Activated CD4-positive, alpha-beta T cell treated with anti-CD3 and anti-CD28 coated beads, Interleukin-2, amount 50 U/mL, for 24 hours (primary cell): ENCODE measurements at places on chromosomes 12 and 14.

DNA sequence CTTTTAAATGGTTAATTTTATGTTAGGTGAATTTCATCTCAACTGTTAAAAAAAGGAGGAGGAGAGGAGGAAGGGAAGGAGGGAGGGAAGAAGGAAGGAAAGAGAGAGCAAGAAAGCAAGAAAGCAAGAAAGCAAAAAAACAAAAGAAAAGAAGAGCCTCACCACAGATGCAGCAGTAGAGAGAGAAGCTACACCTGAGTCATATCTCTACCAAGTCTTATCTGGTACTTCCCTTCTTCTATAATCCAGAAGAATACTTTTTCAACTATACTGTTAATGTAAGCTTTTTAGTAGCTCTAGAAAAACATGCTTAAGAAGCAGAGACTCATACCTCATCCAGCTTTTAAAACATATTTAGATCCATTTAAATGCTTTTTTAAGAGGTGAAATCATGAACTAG, 5.6 kb upstream of the IL26 start:
- DNase-seq: no peak

- DNase-seq: no peak
Measured at GRCh38 chr14:81161088-81161487, 59.7 kb downstream of the GTF2A1 start.

GRCh38 chr12:104121001-104121400, 17.0 kb downstream of the NFYB start:
- no peak for DNase-seq

GRCh38 chr12:124703856-124704255, 136.4 kb upstream of the NCOR2 start:
- no peak for DNase-seq

- no peak for DNase-seq
Measured at GRCh38 chr14:88902850-88903249, 78.4 kb downstream of the TTC8 start.

GRCh38 chr12:15230137-15230536, 8.9 kb upstream of the RERG start:
- DNase-seq: no peak

DNA sequence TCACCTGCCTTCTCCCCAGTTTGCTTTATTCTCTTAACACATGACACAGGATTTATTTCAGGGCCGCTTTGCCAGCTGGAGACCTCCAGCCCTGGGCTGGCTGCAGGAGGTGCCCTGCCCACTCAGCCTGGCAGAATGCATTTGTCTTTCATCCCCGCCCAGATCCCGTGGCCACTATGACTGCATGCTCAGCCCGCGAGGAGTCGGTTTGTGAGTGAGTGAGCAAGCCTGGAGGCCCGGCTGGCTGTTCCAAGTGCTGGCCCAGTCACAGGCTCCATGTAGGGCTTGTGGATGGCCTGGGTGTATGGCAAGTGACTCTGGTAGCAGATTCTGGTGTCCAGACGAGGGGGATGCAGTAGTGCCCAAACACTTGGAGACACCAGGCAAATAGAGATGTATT, 2.1 kb downstream of the TDP1 start:
- DNase-seq: no peak

DNA sequence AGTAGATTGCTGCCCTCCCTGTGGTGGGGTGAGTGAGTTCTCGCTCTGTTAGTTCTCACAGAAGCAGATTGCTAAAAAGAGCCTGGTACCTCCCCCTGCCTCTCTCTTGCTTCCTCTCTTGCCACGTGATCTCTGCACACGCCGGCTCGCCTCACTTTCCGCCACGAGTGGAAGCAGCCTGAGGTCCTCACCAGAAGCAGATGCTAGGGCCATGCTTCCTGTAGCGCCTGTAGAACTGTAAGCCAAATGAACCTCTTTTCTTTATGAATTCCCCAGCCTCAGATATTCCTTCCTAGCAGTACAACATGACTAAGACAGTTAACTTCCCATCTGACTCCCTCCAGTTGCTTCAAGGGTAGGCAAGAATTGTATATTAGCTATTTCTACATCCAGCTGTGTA, 76.2 kb downstream of the ETV6 start:
- DNase-seq: no peak

DNA sequence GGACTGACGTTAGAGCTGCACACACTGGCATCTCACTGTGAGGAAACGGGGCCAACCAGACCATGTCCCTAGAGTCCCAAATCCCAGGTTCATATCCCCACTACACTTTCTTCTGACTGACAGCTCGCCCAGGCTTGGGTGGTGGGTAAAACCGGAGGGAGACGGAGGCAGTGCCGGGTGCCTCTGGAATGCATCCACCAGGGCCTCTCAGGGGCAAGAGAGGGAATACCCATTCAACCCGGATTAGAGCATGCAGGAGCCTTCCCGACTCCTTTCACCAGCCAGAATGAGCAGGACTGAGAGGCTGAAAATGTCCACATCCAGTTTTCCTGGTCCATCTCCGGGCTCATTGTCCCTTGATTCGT, 297.2 kb downstream of the ADGRD1 start:
- DNase-seq: no peak
